Stimulated activated CD8-positive, alpha-beta memory T cell treated with anti-CD3 and anti-CD28 coated beads, Interleukin-15, amount 100 ng/mL, for 4 hours (primary cell): ENCODE measurements at places on chromosomes 11 and 22.
A peak's percentile ranks its signal among the peaks of the same experiment; 100 is the strongest.

DNA sequence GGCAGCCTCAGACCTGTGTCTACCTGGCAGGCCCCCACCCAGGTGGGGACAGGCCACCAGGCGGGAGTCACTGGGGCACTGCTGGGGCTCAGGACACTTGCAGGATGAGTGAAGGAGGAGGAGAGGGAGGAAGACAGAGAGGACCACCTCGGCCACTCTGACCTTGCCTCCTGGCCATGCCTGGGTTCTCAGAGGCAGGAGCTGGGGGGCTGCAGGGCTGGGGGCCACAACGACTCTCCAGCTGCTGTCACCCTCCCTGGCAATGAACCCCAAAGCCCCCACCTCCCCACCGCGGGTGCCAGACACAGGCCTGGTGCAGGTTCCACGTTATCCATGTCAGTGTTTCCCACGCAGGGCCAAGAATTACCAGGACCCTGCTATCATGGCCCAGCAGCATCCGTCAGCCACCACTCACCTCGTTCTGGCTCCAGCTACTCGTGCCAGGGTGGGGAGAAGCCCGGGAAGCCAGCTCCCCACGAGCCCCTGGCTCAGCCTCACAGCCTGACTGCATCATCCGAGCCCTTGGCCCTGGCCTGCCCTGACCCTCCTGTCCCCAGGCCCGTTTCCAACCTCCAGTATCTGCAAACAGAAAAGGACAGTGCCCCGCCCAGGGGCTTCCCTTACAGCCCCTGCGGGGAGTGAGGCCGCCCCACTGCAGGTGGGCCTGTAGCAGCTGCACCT is 62.4 kb downstream of the BRD1 start:
- no peak for DNase-seq

DNA sequence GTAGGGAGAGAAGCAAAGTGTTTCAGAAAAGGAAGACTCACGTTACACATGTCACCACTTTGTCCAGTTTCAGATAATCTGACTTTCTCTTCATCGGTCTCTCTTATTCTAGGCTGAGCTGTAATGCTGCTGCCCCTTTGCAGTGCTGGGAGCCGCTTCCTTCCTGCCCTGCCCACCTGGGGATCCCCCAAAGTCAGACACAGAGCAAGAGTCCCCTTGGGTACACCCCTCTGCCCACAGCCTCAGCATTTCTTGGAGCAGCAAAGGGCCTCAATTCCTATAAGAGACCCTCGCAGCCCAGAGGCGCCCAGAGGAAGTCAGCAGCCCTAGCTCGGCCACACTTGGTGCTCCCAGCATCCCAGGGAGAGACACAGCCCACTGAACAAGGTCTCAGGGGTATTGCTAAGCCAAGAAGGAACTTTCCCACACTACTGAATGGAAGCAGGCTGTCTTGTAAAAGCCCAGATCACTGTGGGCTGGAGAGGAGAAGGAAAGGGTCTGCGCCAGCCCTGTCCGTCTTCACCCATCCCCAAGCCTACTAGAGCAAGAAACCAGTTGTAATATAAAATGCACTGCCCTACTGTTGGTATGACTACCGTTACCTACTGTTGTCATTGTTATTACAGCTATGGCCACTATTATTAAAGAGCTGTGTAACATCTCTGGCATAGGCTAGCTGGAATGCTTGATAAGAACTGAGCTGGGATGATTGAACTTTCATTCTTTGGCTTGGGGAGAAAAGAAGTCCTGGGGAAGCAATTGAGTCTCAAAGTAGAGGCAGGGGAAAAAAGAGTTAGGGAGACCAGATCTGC is 31.2 kb upstream of the SMIM35 start:
- peak; percentile 4 for DNase-seq

DNA sequence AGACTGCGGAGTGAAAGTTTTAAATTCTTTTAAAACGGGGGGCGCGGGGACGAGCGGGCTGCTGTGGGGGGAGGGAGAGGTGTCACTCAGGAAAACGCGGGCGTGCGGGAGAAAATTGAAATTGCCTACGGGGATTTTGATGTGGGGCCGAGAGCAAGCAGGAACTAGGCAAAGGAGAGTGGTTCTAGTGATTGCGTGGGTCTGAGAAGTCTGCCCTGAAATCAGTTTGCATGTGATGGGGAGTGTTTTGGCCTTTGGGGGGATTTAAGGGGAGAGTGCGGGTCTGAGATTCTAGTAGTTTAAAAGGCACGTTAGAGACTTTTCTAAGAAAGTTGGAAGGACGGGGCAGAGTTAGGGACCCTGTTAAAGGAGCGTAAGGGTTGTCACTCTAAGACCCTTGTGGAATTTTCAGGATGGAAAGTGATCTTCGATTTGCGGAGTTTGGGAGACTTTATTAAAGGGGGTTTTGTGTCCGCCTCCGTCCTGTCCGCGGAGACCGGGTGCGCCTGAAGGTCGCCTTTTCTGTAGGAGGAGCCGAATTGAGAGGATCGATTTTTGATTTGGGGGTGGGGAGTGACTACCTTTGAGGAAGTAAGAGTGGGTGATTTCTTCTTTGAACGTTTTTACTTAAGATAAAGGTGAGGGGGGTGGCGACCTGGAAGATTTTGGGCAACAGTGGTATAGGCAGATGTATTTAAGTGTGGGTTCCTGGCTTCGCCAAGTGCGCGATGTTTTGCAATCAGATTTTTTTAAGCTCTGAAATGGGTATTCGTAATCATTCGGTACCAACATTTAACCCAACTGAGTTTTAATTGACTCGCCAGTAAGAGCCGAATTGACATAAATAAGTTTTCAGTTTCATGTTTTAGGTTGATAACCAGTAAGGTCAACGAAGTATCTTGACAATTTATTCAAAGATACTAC is 1.1 kb downstream of the EED start:
- no peak for DNase-seq

DNA sequence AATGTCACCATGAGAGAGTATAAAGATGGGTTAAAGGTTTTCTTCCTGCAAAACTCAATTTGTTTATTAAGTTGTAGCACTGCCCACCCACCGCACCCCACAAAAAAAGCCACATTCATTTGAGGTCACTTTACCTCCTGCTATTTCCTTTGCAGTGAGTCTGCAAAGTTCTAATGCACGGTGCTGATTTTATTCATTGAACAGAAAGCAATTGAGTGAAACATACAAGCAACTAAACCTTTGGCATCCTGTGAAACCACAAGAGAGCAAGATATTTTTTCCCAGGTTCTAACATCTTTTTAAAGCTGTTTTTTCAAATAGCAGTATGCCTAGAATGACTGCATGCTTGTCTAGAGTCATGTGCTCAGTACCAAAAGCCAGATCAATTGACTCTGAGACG is 39.0 kb downstream of the RRAS2 start:
- DNase-seq: no peak

GRCh38 chr11:3200388-3201111 is 18.1 kb downstream of the MRGPRG start:
- DNase-seq: no peak
